Stimulated activated naive CD8-positive, alpha-beta T cell treated with anti-CD3 and anti-CD28 coated beads, Interleukin-15, amount 100 ng/mL, for 72 hours (primary cell): ENCODE measurements at places on chromosomes 16 and 17.

DNA sequence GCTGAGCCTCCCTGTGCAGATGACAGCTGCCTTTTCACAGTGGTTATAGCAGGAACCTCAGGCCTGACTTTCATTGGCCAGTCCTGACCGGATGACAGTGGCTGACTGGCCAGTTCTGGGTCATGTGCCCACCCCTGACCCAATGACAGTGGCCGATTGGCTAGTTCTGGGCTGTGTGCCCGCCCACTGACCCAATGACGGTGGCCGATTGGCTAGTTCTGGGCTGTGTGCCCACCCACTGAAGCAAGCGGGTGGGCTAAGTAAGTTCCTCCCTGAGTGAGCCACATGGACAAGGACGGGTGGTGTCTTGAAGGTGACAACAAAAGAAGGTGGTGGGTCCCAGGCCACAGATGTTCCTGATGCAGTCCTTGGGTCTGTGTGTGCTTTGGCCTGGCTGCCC is 9.5 kb downstream of the DEF8 start:
- DNase-seq: no peak

DNA sequence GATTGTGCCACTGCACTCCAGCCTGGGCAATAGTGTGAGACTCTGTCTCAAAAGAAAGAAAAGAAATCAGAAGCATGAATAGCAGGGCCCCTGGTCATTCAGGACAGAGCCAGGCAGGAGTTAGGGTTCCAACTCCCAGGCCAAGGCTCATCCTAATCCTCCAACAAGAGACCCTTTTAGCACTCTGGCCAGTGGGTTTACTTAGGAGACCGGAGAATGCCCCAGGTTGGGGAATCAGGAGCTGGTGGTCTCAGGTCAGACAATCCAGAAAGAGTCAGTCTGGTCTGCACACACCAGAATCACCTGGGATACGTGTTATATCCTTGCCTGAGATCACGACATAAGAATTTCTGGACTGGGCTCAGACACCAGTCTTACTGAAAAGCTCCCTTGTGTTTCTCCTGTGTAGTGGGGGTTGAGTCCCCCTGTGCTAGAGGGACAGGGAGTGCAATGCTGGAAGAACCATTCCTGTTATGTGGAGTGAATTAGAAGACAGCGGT is 48.7 kb downstream of the CCDC42 start:
- no peak for DNase-seq

DNA sequence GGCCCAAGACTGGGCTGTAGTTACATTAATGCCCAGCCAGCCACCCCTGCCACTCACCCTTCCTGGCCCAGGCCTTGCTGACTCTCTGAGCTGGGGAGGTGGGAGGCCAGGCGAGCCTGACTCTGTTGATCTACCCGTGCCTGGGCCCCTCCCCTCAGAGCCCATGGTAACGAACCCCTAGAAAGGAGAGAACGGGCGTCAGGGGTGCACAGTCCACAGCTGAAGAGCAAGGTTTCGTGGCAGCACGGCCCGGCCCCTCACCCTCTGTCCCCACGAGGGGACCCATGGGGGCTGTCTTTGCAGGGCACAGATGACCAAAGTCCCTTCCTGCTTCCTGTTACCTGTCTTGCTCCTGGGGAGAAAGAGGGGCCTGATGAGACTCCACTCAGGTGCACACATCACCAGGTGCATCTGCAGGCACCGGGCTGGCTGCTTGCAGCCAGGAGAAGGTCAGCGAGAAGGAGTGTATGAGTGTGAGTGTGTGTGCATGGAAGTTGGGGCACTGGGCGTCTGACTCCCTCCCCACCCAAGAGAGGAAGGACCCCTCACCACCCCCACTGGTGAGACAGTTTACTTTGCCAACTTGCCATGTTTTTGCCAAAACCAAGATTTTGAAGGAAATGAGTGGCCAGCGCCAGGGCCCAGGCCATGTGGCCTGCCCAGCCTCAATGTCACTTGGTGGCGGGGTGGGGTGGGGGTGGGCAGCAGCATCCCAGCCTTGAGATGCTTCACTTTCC is 359.1 kb downstream of the SEC14L1 start:
- peak; percentile 8 for DNase-seq

GRCh38 chr17:4516735-4517134 is 18.1 kb downstream of the SPNS2 start:
- no peak for DNase-seq

DNA sequence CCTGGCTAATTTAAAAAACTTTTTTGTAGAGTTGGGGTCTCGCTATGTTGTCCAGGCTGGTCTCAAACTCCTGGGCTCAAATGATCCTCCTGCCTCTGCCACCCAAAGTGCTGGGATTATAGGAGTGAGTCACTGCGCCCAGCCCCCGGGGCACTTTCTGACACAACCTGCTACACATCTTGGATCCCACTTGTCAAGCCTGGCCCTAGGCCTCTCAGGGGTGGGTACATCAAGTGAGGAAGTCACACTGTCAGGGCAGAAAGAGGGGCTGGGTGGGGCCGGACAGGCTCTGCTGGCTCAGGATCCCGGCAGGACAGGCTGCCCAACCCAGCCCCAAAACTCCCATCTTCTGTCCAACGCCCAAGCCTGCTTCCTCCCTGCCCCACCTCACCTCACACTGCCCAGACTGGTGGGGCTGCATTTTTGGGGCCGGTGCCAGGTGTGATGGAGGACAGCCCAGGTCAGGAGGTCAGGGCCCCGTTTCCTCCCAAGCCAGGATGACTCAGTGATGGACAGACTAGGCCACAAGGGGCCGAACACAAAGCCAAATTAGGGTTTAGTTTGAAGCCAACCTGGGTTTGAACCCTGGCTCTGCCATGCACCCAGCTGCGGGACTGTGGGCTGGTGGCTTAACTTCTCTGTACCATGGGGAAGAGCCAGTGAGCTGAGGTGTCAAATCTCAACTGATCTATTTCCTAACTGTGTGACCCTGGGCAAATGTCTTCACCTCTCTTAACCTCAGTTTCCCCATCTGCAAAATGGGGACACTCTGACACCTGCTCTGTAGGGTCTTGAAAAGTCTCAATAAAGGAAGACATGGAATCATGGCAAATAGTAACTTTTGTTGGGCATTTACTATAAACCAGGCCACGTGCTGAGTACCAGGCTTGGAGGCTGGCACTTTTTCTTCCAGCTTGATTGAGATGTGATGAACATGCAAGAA is 8.9 kb upstream of the PPL start:
- no peak for DNase-seq

DNA sequence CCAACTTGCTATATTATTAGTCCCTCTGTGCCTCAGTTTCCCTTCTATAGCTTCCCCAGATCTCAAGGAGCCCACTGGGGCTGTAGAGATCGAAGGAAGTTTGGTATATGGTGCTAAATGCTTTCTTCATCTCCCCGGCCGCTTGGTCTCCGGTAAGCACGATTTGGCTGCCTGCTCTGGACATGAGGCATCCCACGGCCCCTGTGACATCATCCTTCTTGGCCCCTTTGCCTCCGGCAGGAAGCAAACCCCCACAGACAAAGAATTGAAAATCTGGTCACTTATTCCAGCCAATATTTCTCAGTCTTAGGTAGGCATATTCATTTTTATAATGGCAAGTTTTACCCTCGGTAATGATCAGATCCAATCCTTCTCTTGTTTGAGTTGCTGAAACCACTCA is 65.8 kb downstream of the WSCD1 start:
- DNase-seq: no peak

DNA sequence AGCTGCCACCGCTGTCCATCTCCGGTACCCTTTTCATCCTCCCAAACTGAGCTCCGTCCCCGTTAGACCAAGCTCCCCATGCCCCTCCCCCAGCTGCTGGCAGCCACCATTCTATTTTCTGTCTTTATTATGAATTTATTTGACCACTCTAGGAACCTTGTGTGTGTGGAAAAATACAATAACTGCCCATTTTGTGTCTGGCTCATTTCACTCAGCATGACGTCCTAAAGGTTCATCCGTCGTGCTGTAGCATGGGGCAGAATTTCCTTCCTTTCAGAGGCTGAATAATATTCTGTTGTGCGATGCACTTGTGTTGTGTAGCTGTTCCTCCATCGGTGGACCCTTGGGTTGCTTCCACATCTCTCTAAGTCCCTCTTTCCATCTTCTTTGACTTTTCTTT is 263.1 kb downstream of the SEC14L1 start:
- DNase-seq: no peak

- no peak for DNase-seq
Measured at GRCh38 chr17:73133911-73134649, 30.7 kb upstream of the SSTR2 start.
